ENCODE measurements at places on chromosomes 13 and 19. TPM values are rescaled to one million over a fixed set of nuclear protein-coding genes. Genes with fewer than 3 reads are reported as not detected.

Gene GIPR
- 6.7 TPM for polyA plus RNA-seq

- peak; percentile 85 for DNase-seq
- peaks cover 13% of the 10 kb centered on the region for H3K27me3 ChIP-seq
- no peak within 1 kb of the TSS for H3K27ac ChIP-seq
- no peak within 1 kb of the TSS for H3K4me3 ChIP-seq
These were observed at the start of gene KLC3 for GRCh38 chr19:45340232-45340898. Gene KLC3, plus strand, starts transcription at chr19:45340750. Its CDS starts 4,792 bp downstream, at chr19:45345542.

Gene LACC1
- 3.6 TPM for polyA plus RNA-seq

DNA sequence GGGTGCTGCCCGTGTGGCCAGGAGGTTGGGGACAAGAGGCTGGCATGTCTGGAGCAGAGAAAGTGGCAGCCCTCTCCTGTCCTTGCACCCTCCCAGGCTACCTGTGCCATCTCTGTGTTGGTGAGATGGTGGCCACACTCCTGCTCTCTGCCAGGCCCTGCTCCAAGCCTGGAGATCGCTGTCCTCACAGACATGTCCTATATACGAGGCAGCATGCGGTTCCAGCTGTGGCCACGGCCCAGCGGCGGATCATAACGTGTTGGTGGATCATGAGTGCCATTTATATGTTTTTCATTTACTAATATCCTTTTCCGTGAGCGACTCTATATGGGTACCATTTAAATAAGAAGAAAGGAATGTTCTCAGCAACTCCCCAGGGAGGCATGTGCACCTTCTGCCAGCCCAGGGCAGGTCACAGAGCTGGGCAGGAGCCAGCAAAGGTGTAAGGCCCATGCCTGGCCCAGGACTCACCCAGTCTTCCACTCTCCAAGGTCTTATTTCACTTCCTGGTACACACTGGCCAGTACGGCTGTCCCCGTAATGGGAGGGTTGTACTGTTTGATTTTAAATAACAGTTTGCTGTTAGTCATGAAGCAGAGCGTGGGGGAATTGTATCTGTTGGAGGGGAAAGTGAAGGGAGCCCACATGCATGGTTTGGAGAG lies 47.2 kb upstream of the LDLR start:
- peaks cover 3% of the 10 kb centered on the region for H3K36me3 ChIP-seq
- no peaks in the 10 kb centered on the region for H3K27me3 ChIP-seq
- no peak for DNase-seq

Gene SHKBP1
- 83.6 TPM for polyA plus RNA-seq

DNA sequence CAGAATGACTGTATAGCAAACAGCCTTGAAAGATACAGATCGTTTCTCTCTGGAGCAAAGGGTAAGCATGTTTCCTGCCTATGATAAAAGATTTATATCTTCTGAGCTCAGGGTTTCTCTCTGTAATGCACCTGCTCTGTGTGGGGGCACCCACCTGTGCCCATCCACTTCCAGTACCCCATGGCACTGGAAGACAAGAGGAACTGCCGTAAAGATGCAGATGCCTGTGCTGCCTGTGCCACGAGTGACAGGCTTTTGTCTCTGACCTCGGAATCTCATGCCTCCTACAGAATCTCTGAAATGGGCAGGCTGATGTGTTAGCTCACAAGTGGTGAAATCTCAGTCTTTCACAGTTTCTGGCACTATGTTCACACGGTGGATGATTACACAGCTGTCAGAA lies 50.3 kb upstream of the ATP11A start:
- no peaks in the 10 kb centered on the region for H3K36me3 ChIP-seq
- peaks cover 5% of the 10 kb centered on the region for H3K27me3 ChIP-seq
- no peaks in the 10 kb centered on the region for H3K4me1 ChIP-seq
- no peak overlapping the region for H3K4me3 ChIP-seq
- DNase-seq = no peak
- H3K27ac ChIP-seq = no peak overlapping the region

- DNase-seq = peak; percentile 93
- H3K27ac ChIP-seq = peak overlapping the region; percentile 97
- H3K36me3 ChIP-seq = no peaks in the 10 kb centered on the region
- H3K4me3 ChIP-seq = peak overlapping the region; percentile 36
- H3K4me1 ChIP-seq = no peaks in the 10 kb centered on the region
These were observed 844 bp upstream of the RFX1 start for GRCh38 chr19:14006766-14007562.

Gene PSG11
- polyA plus RNA-seq = not detected

Gene CGB2
- not detected for polyA plus RNA-seq

Gene PSG1
- not detected for polyA plus RNA-seq

- no peaks in the 10 kb centered on the region for H3K36me3 ChIP-seq
- no peak overlapping the region for H3K27ac ChIP-seq
- peaks cover 36% of the 10 kb centered on the region for H3K4me1 ChIP-seq
- no peaks in the 10 kb centered on the region for H3K27me3 ChIP-seq
These were observed 474.7 kb downstream of the DIAPH3 start for GRCh38 chr13:59689057-59689456.

Gene ZNF607
- 2.8 TPM for polyA plus RNA-seq

DNA sequence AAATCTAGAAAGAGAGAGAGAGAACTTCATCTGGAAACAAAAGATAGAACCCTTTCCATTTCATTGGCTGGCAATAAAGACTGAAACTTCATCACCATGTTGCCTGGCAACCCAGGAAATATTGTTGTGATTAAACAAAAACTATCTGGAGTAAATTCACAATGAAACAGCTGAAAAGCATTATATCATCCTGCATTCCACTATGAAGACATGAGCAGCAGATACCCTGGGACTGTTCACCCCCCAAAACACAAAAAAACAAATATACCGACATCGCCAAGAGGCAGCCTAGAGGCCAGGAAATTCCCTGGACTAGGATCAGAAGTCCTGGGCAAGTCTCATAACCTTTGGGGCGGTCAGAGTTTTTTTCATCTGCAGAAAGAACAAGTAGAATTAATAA lies 158.3 kb downstream of the FOXO1 start:
- no peak for DNase-seq
- peaks cover 6% of the 10 kb centered on the region for H3K4me1 ChIP-seq
- no peak overlapping the region for H3K4me3 ChIP-seq
- no peak overlapping the region for H3K27ac ChIP-seq
- H3K36me3 ChIP-seq = no peaks in the 10 kb centered on the region
- no peaks in the 10 kb centered on the region for H3K27me3 ChIP-seq

GRCh38 chr19:2330632-2331284 lies 2.3 kb downstream of the SPPL2B start:
- H3K4me1 ChIP-seq = peaks cover 45% of the 10 kb centered on the region
- no peak overlapping the region for H3K4me3 ChIP-seq
- peak overlapping the region; percentile 96 for H3K27ac ChIP-seq
- H3K27me3 ChIP-seq = no peaks in the 10 kb centered on the region
- H3K36me3 ChIP-seq = no peaks in the 10 kb centered on the region

Gene CILP2
- polyA plus RNA-seq = 22.5 TPM
